ENCODE measurements at places on chromosomes 7 and 10.

DNA sequence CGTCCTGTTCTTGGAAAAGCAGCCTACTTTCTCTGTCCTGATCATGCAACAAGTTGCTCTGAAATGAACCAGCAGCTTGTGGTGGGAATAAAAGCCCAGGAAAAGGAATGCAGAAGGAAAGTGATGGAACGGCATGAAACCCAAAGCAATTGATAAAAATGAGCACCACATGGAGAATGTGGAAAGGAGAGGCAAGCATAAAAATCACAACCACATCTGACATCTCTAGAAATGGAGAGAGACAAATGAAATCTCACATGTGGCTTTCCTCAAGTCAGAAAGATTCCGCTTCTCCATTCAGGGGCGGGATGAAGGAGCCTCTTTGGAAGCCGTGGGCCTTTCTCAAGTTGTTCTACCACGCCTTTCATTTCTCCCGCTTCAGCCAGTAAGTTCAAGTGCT, 631.7 kb upstream of the GALNT17 start:
- no peak for DNase-seq

DNA sequence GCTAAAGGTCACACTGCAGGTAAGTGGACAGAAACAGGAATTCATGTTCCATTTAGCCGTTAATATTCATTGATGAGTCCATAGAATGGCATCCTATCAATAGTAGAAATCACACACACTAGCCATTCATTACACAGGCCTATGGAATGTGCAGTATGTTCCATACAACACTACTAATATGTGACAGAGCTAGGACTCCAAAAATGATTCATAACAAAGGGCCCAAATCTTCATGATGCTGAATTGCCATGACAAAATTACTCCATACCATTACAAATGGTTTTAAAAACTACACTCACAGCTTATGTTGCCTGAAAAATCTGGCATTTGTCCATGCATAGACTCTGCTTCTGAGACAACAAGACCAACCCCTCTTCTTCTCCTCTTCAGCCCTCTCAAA, 549.1 kb downstream of the XPNPEP1 start:
- no peak for DNase-seq

- no peak for DNase-seq
These were observed 135.7 kb downstream of the DYNC2I1 start for GRCh38 chr7:158991824-158992621.

DNA sequence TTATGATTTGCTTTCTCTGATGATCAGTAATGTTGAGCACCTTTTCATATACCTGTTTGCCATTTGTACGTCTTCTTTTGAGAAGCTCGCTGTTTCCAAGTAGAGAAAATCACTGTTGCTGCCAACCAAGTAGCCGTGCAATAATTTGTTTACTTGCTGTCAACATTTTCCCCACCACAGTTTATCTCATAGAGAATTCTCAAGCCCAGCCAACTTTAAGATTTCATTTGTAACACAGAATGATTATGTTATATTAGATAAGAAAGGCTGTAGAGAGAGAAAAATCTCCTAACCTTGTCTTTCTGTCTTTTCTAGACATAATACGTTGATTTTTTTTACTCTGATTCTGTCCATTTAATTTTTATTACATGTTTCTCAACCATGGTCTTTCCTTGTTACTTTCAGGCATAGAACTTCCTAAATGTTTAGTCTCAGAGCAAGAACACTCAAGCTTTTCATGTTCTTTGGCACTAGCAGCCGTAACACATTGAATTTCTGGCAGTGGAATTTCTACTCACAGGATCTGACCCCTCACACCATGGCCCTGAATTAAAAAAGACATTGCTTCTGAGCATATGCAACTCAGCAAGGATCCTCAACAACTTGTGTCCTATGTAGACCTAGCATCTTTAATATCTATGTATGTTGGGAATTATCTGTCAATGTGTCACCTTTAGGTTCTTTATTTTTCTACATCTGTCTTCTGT, 23.1 kb downstream of the RPA3 start:
- no peak for DNase-seq

GRCh38 chr7:105136221-105136620, 122.2 kb downstream of the KMT2E start:
- DNase-seq, result no peak

DNA sequence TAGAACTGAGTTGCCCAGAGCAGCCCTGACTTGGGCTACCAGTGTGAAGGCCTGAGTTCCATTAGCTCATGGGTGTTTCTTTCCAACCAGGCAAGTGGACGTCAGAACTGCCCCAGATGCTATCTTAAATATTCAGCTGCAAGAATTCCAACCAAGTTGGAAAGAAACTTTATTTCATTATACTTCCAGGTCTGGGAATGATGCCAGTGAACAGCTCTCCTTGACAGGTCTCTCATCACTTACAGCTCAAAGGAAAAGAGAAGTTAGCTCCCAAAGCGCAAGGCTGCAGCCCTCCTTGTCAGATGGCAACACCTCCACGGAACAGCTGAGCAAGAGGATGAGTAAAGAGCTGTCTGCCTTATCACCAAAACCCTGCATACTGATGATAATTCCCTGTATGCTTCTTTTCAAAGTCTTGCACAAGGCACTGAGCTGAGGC, 255.5 kb upstream of the AOAH start:
- DNase-seq, result no peak

DNA sequence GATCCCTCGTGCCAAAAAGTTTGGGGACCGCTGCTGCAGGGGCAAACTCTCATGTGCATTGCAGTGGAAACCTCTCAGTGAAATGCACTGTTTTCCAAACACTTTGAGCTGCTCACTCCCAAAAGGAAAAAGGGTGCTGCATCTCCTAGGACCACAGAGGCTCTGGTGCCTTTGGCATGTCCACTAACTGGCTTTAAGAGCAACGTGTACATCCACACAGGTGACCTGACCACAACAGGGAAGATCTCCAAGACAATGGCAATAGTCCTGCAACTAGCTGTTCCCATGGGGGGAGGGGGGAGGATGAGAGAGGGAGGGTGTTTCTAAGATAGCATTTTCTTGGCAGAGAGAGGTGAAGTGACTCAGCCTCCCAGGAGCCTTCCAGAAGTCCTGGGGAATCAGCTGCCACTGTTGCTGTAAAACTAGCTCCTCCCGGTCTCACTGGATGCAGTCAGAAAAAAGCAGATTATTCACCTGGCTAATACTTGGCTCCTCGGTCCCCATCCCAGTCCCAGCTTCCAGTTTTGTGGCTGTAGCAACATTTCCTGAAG, 181.7 kb downstream of the HECW1 start:
- no peak for DNase-seq

- DNase-seq, result no peak
These were observed 370.2 kb downstream of the SFMBT2 start for GRCh38 chr10:7040681-7041080.

DNA sequence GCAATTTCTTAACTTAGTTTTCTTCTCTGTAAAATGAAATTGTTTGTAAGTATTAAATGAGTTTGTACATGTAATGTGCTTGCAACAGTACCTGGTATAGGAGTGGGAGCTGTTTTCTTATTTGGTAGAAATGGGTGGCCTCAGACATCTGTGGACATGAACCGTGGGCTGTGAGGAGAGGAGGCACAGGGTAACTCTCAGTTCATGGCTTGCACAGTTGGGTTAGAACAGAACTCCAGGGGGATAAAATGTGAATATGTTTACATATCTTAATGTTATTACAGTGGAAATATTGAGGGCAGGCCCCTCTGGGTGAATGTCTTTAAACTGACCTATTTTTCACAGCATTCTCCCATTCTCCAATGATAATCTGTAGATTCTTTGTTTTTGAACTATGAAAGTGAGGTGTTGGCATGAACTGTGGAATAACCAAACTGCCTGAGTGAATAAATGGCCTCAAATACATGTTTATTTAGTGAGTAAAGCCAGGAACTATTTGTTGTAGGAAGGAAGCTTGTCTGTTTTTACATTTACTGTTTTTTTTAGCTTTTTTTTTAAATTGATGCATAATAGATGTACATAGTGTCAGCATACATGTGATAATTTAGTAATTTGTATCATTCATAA, 2.6 kb downstream of the ABCA13 start:
- no peak for DNase-seq

- DNase-seq, result no peak
These were observed 410.0 kb downstream of the HTR7 start for GRCh38 chr10:90447831-90448230.

DNA sequence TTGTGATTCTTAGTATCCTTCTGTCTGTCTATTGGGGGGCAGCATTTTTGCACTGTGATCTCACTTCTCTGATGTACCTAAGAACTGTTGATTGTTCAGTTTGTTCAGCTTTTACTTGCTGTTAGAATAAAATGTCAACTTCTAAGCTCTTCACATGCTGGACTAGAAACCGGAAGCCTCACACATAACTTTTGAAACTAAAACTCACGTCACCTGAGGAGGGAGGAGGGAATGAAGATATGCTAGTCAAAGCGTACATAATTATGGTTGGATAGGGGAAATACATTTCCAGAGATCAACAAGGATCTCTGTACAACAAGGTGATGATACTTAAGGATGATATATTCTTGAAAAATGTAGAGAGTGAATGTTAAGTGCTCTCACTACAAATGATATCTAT, 609.7 kb downstream of the INHBA start:
- no peak for DNase-seq

GRCh38 chr7:24255139-24255538, 28.9 kb upstream of the NPY start:
- DNase-seq, result no peak

DNA sequence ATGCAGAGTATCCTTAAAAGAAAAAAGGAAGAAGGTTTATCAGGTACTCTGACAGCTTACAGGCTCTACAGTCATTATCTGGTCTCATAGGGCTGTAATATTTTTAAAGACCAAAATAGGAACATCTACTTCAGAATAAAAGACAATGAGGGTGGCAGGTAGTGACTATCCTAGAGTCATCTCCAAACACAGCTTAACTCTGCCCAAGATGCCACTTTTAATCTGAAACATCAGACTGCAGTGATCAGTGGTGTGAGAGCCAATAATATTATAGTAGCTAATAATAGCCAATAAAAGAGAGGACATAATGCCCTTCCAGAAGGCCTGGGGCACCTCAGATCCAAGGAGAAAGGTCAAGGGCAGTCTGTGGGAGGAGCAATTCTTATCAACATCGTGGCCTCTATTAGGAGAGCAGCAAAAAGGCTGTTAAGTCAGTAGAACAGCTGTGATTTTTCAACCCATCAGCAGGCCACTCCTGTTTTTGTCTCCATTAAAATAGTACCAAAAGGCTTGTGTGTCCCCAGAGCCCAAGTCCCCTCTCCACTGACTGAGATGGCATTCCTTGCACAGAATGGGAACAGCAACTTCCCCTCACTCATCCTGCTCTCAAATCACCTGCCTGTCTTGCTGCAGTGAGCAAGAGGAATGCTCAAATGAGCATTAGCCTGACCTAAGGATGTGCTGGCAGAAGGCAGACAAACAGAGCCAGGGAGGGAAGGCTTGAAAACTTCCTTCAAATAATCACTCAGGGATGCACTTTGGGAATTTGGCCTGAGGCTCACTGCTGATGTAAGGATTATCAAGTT, 20.7 kb upstream of the SPOCK2 start:
- DNase-seq, result no peak

DNA sequence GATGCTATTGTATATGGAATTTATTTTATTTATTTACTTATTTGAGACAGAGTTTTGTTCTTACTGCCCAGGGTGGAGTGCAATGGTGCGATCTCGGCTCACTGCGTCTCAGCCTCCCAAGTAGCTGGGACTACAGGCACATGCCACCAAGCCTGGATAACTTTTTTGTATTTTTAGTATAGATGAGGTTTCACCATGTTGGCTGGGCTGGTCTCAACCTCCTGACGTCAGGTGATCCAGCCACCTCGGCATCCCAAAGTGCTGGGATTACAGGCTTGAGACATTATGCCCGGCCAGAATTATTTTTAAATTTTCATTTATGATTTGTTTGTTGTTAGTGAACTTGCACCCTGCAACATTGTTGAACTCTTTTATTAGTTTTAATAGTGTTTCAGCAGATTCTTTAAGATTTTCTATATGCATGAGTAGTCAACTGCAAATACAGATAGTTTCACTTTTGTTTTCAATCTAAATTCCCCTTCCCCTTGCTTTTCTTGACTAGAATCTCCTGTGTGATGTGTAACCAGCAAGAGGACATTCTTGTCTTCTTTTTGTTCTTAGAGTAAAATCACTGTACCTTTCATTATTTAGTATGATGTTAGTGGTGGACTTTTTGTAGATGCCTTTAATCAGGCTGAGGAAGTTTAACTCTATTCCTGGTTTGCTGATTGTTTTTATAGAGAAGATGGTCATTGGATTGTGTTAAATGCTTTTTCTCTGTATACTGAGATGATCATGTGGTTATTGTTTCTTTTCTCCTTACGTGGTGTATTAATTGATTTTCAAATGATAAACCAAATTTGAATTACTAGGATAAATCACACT, 27.8 kb downstream of the ZNF33A start:
- DNase-seq, result no peak

DNA sequence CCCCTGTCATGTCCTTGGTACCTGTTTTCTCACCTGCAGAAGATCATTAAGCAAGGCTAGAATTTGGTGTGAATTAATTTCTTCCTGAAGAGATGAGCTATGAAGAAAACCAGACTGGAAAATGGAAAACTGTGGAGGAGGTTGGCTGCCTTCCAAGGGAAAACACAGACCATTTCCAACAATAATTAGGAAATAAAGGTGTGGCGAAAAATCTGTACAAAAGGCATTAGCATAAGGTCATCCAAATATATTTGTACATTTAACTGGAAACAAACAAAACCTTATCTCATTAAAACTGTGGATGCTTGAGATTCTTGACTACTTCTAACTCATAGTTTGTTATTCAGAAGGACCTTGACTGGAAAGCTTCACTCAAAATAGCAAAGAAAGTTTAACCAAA, 1.7 kb downstream of the STN1 start:
- DNase-seq, result no peak

DNA sequence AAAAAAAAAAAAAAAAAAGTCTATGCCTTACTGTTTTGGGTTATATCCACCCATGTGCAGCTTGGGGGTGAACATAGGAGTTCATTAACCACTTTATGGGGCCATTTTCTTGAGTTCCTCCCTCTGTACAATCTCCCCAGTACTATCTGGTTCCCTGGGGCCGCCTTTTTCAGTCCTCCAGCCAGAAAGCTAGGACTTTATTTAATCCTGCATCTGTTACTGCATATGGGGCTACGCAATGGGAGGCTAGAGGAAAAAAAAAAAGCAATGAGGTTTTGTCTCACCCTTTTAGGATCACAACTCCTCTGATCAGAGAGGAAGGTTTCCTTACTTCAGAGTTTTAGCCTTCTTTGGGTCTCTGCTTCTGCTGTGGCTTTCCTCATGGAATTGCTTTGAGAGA, 51.0 kb downstream of the BTRC start:
- DNase-seq, result no peak
